Activated CD8-positive, alpha-beta T cell treated with anti-CD3 and anti-CD28 coated beads for 36 hours (primary cell): ENCODE measurements at places on chromosomes 5 and 9. TPM values are rescaled to one million over a fixed set of nuclear protein-coding genes. Genes with fewer than 3 reads are reported as not detected.

NKD2 gene
- total RNA-seq = 1.5 TPM

ST8SIA4 gene
- 34.1 TPM for total RNA-seq

ATP10B gene
- total RNA-seq = not detected

PCDHB11 gene
- not detected for total RNA-seq

EQTN gene
- not detected for total RNA-seq

ZBTB26 gene
- 5.3 TPM for total RNA-seq

PHYHD1 gene
- 1.5 TPM for total RNA-seq

C9orf43 gene
- 0.74 TPM for total RNA-seq

COL5A1 gene
- total RNA-seq = 0.29 TPM

SMIM33 gene
- total RNA-seq = 0.16 TPM

CAST gene
- 124 TPM for total RNA-seq

TMEM174 gene
- not detected for total RNA-seq

LCN10 gene
- total RNA-seq = 3.2 TPM

SAXO1 gene
- total RNA-seq = not detected

DNA sequence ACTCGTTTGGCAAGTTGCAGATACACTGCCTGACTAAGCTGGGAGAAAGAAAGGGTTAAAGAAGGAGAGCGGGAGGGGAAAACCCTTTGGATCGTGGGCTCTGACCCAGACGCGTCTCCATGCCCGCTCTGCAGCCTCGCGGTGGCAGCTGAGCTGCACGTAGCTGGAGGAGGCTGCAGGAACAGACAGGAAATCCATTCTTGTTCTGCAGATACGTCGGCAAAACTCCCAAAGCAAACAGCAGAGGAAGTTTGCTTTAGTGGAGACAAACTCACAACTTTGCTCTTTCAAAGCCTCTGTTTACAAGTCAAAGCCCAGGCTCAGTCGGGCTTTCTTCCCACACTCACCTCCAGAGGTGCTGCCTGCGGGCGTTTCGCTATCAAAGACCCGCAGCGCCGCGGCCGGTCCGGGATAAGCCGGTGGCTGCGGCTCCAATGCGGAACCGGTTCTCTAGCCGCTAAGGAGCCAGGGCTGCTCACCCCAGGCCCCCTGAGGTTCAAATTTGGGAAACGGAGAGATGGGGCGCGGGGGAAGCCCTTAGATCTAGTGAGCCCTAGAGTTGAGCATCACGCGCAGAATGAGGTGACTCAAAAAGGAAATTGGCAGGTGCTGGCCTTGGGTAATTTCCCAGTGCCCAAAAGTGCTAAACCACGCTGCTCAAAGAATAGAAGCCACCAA, 60.7 kb downstream of the MAT2B start:
- H3K27ac ChIP-seq = no peak overlapping the region
- DNase-seq = peak; percentile 65
- no peaks in the 10 kb centered on the region for H3K36me3 ChIP-seq
- H3K4me1 ChIP-seq = peaks cover 27% of the 10 kb centered on the region

DNA sequence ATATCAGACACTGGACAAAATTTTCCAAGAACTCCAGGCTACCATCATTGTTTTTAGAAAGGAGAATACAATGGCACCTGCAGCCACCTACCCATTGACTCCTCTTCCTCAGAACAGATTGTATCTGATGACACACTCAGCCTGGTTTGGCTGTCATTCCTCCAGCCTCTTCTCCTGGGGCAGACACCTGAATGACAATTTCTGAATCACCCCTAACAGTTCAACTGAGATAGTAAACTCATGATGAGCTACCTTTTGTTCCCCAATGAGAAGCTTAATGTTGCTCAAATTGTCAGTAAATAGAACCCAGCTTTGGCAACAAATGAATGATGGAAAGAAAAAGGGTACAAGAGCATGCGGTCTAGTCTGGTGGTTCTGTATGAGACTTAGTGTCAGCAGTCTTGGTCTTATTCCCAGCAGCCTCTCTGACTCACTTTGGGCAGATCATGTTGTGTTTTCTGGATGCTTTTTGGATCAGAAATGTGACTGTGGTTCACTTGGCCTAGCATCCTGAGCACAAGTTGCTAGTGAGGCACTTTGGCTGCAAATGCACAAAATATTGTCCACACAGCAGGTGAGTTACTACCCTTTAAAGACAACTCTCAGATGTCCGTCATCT, 78.3 kb downstream of the MAMDC2 start:
- H3K4me3 ChIP-seq = no peak overlapping the region
- H3K4me1 ChIP-seq = no peaks in the 10 kb centered on the region
- H3K27ac ChIP-seq = no peak overlapping the region
- H3K27me3 ChIP-seq = peaks cover 6% of the 10 kb centered on the region
- no peaks in the 10 kb centered on the region for H3K36me3 ChIP-seq

DNA sequence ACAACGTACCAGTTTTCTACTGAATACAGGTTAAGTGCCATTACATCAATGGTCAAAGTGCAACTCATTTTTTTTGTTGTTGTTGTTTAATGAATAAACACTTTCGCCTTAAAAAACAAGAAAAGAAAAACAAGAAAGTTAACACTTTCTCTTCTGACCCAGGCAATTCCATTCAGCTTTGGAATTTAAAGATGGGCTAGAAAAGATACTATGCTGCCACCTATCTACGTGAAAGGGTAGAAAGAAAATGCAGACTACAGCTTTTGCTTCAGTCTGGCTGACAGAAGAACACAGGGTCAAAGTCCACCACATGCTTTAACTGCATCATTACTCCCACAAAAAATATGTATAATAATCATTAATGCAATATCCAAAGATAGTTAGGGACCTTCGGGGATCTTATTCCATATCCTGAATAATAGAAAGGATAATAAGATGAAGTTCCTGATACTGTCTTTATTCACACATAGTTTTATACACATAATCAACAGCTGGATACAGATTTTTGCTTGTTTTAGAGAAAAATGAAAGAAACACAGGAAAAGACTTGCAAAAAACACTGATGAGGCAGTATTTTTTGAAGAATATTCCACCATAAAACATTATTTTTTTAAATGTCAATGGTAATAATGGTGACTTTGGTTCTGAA, 40.4 kb downstream of the ZDHHC21 start:
- peaks cover 39% of the 10 kb centered on the region for H3K36me3 ChIP-seq
- H3K4me3 ChIP-seq = no peak overlapping the region

GRCh38 chr5:113264046-113264445, 170.7 kb downstream of the TSSK1B start:
- DNase-seq = no peak
- no peaks in the 10 kb centered on the region for H3K27me3 ChIP-seq
- no peaks in the 10 kb centered on the region for H3K36me3 ChIP-seq
- H3K4me1 ChIP-seq = peaks cover under 1% of the 10 kb centered on the region
- no peak overlapping the region for H3K27ac ChIP-seq

GRCh38 chr9:87894998-87895625, 12.4 kb downstream of the SPATA31E1 start:
- H3K36me3 ChIP-seq = no peaks in the 10 kb centered on the region
- no peak overlapping the region for H3K4me3 ChIP-seq
- no peaks in the 10 kb centered on the region for H3K4me1 ChIP-seq
- no peak for DNase-seq
- H3K27me3 ChIP-seq = peaks cover 11% of the 10 kb centered on the region

GRCh38 chr5:118905196-118905595, 83.2 kb downstream of the DTWD2 start:
- no peaks in the 10 kb centered on the region for H3K4me1 ChIP-seq
- no peak overlapping the region for H3K27ac ChIP-seq
- no peak for DNase-seq
- H3K4me3 ChIP-seq = no peak overlapping the region

DNA sequence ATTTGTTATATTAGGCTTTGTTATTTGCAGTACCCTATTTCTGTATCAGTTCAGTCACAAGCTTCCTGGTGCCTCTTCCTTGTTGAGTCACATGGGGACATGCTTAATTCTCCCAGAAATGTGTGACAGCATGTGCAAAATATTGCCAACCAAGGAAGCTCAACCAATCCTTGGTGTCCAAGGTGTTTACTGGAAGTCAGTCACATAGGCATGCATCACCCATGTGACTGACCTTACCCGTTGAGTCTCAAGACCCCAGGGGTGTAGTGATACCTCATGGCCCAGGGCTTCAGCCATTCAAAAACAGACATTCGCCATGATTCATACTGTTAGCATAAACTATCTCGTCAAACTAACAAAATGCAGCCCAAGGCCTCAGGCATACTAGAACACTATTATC, 9.3 kb upstream of the ANKDD1B start:
- no peak overlapping the region for H3K4me3 ChIP-seq
- H3K27ac ChIP-seq = no peak overlapping the region
- H3K36me3 ChIP-seq = peaks cover 31% of the 10 kb centered on the region
- H3K4me1 ChIP-seq = peaks cover 14% of the 10 kb centered on the region
- H3K27me3 ChIP-seq = no peaks in the 10 kb centered on the region
- DNase-seq = no peak

GRCh38 chr5:6488021-6488420, 39.4 kb downstream of the UBE2QL1 start:
- peaks cover 8% of the 10 kb centered on the region for H3K27me3 ChIP-seq
- H3K4me1 ChIP-seq = peaks cover 11% of the 10 kb centered on the region
- H3K4me3 ChIP-seq = no peak overlapping the region
- no peaks in the 10 kb centered on the region for H3K36me3 ChIP-seq
- no peak overlapping the region for H3K27ac ChIP-seq

DNA sequence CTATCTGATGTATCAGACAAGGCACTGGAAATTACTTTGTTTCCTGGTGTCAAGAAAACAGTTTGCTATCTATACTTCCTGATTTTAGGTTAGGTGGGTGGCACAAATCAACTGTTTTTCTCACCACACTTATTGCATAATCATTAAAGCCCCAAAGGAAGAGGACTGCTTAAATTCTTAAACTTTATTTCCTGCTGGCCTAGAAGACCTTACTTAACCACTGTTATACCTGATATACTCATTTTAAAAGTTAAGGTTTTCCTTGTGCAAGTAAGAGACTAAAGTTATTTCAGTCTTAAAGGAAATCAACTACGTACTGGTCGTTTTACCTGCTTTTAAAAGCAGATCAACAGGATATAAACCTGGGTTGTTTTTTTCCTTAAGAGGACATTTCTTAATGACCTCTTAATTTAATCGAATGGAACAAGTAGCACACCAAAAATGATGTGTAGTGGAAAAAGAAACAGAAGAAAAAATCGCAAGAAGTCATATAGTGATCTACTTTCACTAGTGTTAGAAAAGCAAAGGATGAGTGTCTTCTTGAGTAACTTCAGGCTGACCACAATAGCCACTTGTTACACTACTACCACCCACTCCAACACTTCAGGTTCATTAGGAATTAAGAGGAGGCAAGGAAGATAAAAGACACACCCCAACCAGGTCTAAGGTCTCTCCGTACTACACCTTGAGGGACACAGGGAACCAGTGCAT, 974 bp downstream of the CLINT1 start:
- peaks cover 16% of the 10 kb centered on the region for H3K36me3 ChIP-seq
- peaks cover 61% of the 10 kb centered on the region for H3K4me1 ChIP-seq
- H3K27ac ChIP-seq = peak overlapping the region; percentile 98
- DNase-seq = peak; percentile 59
- H3K4me3 ChIP-seq = peak overlapping the region; percentile 97

- no peak overlapping the region for H3K4me3 ChIP-seq
- no peaks in the 10 kb centered on the region for H3K36me3 ChIP-seq
- H3K27me3 ChIP-seq = no peaks in the 10 kb centered on the region
- H3K27ac ChIP-seq = no peak overlapping the region
- no peaks in the 10 kb centered on the region for H3K4me1 ChIP-seq
- no peak for DNase-seq
Measured at GRCh38 chr5:10077791-10078545, 171.7 kb downstream of the ATPSCKMT start.

- H3K4me1 ChIP-seq = no peaks in the 10 kb centered on the region
- H3K27me3 ChIP-seq = no peaks in the 10 kb centered on the region
- no peak overlapping the region for H3K27ac ChIP-seq
Measured at GRCh38 chr5:20524991-20525529, 537.1 kb upstream of the CDH18 start.

GRCh38 chr9:137777761-137778160, 99.8 kb upstream of the CACNA1B start:
- no peaks in the 10 kb centered on the region for H3K27me3 ChIP-seq
- no peak overlapping the region for H3K27ac ChIP-seq
- no peak for DNase-seq

GRCh38 chr5:91119981-91120850, 262.9 kb downstream of the ARRDC3 start:
- H3K4me1 ChIP-seq = no peaks in the 10 kb centered on the region
- no peaks in the 10 kb centered on the region for H3K36me3 ChIP-seq
- no peak overlapping the region for H3K27ac ChIP-seq
- H3K27me3 ChIP-seq = no peaks in the 10 kb centered on the region

GRCh38 chr5:50709471-50709870, 43.0 kb downstream of the PARP8 start:
- peaks cover 75% of the 10 kb centered on the region for H3K4me1 ChIP-seq
- H3K27ac ChIP-seq = peak overlapping the region; percentile 83
- peak overlapping the region; percentile 29 for H3K4me3 ChIP-seq
- H3K36me3 ChIP-seq = peaks cover 2% of the 10 kb centered on the region

DNA sequence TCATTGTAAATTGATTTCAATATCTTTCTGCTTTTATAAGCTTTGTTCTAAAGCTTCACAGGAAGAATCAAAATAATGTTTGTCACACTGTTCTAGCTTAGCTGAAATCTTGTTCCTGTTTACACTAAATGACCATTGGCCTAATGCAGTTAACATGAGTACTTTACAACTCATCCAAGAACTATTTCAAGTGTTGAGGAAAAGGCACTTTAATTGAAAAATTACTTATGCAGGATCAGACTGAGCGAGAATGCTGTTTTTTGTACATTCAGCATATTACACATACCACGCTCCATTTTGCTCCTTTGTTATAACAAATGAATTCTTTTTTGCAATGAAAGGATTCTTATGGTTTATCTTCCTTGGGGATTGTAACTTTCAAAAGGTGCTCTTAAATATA, 22.4 kb upstream of the SMIM15 start:
- H3K4me3 ChIP-seq = no peak overlapping the region
- no peaks in the 10 kb centered on the region for H3K36me3 ChIP-seq
- no peak for DNase-seq

- H3K4me3 ChIP-seq = no peak overlapping the region
- H3K27me3 ChIP-seq = no peaks in the 10 kb centered on the region
- no peaks in the 10 kb centered on the region for H3K36me3 ChIP-seq
- H3K4me1 ChIP-seq = no peaks in the 10 kb centered on the region
- DNase-seq = no peak
Measured at GRCh38 chr9:27386571-27387091, 89.7 kb upstream of the EQTN start.

GRCh38 chr5:177103523-177104253, 17.0 kb downstream of the FGFR4 start:
- no peak for DNase-seq
- no peaks in the 10 kb centered on the region for H3K36me3 ChIP-seq
- no peak overlapping the region for H3K4me3 ChIP-seq

DNA sequence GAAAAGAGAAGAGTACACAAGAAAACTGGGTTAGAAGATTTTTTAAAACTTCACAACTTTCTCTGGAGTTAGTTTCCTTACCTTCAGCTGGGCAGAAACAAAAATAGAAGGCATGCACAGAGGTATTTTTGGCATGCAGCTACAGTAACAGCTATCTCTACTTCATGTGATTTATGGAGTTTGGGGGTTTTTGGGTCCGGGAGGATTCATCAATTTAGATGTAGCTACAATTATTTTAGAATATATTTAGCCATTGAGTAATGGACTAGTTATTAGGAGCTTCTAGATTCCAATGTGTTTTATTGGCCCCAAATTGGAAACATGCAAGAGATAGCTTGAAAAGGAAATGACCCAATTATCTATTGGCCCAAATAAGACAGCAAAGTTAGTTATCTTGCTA, 91.6 kb upstream of the TNFAIP8 start:
- DNase-seq = no peak
- peaks cover 11% of the 10 kb centered on the region for H3K36me3 ChIP-seq
- no peaks in the 10 kb centered on the region for H3K27me3 ChIP-seq
- no peak overlapping the region for H3K27ac ChIP-seq
- no peak overlapping the region for H3K4me3 ChIP-seq
- H3K4me1 ChIP-seq = peaks cover 43% of the 10 kb centered on the region
